ENCODE measurements at places on chromosomes 12 and 14.

- no peak for DNase-seq
Measured at GRCh38 chr12:86914721-86915120, 658.5 kb upstream of the MGAT4C start.

DNA sequence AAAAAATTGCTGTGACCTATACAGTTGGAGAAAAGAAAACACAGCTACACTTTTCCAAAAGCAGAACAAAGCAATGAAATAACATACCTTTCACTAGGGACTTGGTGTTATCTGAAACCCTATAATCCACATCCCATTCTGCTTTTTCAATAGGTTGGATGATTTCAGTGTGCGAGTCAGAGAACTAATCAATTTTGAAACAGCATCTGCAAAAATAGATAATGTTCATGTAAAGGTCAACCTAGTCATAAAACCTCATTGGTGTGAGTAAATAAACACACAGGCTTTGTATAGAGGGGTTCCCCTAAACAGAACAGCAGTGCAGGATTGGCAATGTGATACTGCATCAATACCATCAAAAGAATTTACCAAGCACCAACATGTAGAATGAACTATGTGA lies 173.0 kb upstream of the G2E3 start:
- DNase-seq = no peak

- no peak for DNase-seq
Measured at GRCh38 chr12:11951209-11951608, 119.5 kb upstream of the BCL2L14 start.

- DNase-seq = no peak
Measured at GRCh38 chr12:127150479-127150878, 1116.5 kb upstream of the TMEM132C start.

DNA sequence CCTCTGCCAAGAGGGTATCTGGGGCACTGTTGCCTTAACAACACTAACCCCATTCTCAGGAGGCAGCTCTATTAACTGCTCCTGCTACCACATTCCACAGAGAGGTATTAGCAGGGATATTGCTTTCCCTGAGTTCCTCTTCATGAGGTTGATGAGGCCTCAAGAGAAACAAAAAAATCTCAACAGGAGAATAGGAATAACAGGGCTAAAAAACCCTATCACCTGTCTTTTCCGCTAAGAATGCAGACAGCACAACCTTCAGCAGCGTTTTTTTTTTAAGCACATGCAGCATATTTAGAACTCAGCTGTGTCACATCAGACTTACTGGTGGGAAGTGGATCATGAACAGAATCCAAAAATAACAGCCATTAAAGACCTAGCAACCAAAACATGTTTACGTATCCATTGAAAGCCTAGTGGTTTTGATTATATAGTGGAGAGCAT lies 29.2 kb downstream of the ATF7 start:
- DNase-seq = no peak

DNA sequence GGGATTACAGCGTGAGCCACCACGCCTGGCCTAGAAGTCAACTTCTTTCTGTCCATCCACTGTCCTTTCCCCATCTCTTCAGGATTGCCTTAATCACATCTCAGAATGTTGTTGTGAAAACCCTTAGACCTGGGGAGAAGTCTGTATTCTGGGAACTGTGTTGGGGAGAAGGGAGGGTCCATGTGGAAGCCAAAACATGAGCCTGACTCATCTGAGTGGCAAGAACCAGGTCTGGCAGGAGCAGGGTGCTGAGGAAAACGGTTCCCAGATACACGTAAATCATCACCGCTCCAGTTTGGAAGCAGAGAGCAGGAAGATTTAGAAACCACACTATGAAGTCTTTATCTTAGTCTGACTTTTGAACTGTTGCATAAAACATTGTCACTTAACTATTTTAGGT lies 245.6 kb upstream of the RGS6 start:
- DNase-seq = no peak

DNA sequence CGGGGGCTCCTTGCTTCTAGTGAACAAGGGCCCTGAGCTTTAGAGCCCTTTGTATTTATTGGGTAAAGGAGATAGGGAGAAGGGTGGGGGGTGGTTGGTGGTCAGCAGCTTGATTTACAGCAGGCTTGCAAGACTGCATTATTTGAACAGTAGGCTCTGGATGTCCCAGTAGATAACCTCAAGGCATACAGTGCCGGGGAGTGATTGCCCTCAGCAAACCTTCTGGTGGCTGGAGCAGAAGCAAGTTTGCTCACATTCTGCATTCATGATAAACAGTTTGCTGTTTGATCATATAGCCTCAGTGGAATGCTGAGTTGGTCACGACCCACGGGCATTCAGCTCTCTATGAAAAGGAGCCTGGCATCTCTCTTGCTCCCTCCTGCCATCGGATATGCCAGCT lies 16.5 kb upstream of the MAPKAPK5 start:
- DNase-seq = no peak

GRCh38 chr14:23392613-23393012 lies 15.5 kb downstream of the MYH6 start:
- DNase-seq = no peak

- no peak for DNase-seq
Measured at GRCh38 chr12:116325336-116325664, 47.8 kb upstream of the MED13L start.

GRCh38 chr14:24802236-24802635 lies 168.2 kb upstream of the GZMB start:
- DNase-seq = no peak

GRCh38 chr12:51959921-51960320 lies 8.4 kb downstream of the ACVR1B start:
- DNase-seq = no peak

- no peak for DNase-seq
Measured at GRCh38 chr12:123744836-123745235, 17.3 kb upstream of the DNAH10 start.

DNA sequence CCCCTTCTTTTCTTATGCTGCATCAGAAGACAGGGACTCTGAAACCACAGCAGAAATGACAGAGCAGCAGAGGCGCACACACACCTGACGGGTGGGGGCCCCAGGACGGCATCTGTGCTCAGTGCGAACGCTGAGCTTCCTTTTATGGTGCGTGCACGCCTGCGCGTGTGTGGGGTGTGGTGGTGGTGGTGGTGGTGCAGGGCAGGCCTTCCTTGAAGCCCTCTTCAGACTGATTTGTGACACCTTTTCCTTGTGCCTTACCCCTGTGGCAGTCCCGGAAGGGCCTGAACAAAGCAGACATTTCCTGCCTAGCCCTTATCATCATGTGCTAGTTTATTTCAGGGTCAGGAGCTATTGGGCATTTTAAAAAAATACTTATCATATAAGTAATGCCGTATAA lies 75.7 kb downstream of the TSPAN9 start:
- DNase-seq = no peak

DNA sequence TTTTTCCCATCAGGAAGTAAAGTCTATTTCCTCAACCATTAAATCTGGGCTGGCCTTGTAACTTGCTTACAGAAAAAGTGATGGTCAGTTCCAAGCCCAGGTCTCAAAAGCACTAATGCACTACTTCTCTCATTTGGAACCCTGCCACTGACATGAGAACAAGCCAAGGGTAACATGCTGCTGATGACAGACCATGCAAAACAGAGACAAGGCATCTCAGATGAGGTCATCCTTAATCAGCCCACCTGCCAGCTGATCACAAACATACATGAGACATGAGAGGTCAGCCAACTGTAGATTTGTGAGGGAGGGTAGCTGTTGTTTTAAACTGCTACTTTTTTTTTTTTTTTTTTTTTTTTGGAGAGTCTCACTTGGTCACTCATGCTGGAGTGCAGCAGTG lies 16.2 kb downstream of the TWF1 start:
- no peak for DNase-seq

DNA sequence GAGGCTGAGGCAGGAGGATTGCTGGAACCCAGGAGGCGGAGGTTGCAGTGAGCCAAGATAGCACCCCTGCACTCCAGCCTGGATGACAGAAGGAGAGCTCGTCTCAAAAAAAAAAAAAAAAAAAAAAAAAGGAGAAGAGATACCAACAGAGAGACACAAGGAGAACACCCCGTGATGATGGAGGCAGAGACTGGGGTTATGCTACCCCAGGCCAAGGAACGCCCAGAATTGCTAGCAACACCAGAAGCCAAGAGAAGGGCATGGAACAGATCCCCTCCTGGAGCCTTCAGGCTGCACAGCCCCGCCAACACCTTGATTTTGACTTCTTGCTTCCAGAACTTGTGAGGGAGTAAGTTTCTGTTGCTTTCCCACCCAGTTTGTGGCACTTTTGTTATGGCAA lies 148.0 kb upstream of the FOXN3 start:
- DNase-seq = no peak

GRCh38 chr12:116558280-116559161 lies 660 bp upstream of the MAP1LC3B2 start:
- no peak for DNase-seq

DNA sequence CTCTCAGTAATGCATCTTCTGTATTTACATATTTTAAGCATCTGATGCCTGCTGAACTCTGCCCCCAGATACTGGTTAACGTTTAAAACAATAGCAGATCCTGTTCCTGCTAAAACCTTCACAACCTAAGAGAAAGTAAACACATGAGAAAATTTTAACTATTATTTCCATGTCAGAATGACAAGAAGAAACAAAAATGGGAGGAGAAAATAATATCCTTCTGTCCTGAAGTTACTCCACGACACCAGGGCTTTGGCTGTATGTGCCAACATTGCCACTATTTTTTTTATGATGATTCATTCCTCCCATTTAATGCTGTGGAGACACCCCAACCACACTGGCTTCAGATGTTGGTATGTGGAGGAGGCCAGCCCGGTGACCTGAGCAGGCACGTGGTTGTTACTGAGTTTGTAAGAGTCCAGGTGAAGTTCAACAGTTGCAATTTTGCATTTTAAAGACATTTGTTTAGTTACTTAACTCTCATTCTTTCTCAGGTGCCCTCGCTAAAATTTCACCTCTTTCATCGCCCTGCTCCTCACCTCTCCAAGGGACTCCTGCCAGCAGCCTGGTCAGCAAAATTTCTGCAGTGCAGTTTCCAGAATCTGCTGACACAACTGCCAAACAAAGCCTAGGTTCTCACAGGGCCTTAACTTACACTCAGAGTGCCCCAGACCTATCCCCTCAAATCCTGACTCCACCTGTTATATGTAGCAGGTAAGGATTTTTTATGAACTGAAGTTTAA lies 65.5 kb upstream of the SLCO1C1 start:
- DNase-seq = no peak

DNA sequence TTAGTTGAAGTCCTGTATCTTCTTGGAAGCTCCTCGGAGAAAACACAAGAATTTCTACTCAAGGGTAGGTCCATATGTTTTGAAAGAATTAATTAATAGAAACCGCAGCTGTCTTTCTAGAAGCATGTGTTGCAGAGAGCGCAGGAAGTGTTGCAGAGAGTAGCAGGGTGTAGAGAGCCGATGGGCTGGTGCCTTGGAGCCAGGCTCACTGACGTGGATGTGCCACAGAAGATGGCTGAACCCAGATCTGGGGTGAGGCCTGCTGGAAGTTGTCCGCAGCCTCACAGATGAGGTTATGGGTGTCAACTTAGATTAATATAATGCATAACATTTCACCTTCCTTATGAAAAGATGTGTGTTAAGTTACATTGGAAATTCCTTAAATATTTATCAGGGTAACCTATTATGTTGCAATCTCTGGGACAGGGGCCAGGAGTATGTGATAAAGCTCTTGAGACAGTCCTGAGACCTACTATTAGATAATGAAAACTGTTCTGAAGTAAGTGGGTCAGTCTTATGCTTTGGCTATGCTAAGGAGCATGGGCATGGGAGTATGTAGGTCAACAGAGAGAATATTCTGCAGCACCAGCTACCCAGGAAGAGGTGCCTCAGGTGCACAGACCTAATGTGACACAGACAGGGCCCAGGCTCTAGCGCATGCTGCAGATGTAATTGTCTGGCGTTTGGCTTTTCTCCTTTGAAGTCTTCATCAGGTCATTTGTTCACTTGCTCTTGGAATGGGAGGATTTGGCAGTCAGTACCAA lies 973.3 kb downstream of the BCL11B start:
- no peak for DNase-seq

GRCh38 chr12:121524196-121524916 lies 56.5 kb downstream of the KDM2B start:
- no peak for DNase-seq

DNA sequence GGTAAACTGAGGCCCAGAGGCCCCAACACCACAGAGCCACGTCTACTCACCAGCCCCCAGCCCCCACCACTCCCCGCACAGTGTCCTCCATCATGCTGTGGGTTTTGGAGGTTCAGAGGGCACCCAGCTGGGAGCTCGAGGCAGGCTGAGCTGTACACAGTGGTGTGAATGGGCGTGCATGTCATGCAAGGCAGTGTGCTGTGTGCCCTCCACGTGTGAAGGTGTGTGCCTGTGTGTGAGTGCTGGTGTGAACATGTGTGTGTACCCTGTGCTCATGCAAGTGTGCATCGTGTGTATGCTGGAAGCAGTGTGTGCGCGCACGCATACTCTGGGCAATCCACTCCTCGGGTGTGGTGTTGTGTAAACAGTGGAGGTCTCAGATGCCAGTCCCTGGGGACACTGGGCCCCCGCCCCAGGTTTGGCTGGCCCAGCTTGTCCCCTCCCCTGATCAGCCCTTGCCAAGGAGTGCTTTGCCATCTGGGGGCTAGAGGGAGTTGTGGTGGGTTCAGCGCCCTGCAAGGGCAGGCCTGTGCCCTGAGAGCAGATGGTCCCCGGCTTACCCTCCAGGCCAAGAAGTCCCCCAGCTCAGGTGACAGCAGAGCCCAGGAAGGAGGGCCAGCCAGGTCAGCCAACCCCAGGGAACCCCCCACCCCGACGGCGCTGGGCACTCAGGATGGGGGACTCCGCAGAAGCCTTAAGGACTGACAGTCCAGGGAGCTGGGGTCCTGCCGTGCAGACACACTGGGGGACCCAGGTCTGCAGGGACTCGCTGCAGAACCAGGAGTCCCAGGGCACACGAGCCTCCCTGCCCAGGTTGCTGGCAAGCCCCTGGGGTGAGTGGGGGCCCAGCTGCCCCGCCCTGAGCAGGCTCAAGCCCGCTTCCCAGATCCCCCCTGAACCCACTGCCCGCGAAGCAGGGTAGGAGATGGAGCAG lies 23.8 kb upstream of the GPR132 start:
- no peak for DNase-seq

DNA sequence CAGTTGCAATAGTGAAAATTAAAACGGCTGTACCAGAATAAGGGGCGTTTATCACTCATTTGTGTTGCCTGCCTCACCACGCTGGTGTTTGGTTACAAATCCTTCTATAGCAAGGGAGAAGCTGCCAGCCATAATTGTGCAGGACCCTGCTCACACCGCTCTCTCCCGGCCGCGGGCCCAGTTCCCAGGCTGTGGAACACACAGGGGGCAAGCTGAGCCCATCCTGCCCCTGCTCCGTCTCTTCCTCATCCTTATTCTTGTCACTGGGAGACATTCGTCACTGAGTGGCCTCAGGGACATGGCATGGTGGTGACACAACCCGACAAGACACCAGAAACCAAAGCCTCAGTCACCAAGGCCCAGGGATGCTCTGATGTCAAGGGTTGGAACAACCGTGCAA lies 116.3 kb upstream of the FKBP4 start:
- DNase-seq = no peak

DNA sequence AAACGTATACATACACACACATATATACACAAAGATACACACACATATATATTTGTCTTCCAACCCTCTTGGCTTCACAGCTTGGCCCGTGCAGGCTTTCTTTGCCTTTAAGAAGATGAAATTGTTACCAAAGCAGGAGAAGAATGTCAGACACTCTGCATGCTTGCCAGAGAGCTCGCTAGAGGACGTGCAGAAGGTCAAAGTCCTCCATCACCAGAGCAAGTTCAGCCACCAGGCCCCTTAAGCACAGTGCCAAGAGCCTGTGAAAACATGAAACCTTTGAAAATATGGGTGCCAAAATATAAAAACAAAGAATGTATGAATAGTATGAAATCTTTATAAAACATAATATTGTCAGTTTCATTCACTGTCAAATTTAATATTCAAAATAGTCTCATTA lies 14.9 kb upstream of the MCRS1 start:
- no peak for DNase-seq
